ENCODE measurements at places on chromosomes 4 and X.

- DNase-seq, result no peak
Observed at GRCh38 chr4:82123934-82124333, 249.9 kb downstream of the HNRNPD start.

DNA sequence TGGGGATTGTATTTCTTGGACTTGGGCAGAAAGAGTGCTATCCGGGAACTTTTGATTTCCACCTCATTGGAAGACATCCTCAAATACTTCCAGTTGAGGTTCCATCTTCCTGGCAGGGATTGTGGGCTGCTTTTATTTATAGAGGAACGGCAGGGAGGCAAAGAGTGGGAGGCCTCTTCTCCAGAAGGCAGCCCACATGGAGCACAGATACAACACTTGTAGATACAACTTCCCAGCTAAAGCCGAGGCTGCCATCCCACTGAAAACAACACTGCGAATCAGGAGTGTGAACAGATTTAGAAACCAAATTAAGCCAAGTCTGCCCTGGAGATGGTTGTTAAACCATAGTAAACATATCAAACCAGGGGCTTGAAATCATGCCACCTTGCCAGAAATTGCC lies 212.8 kb upstream of the PPARGC1A start:
- DNase-seq, result no peak

- no peak for DNase-seq
Observed at GRCh38 chr4:137300776-137301175, 231.5 kb downstream of the PCDH18 start.

GRCh38 chrX:74246524-74246923 lies 57.5 kb upstream of the ZCCHC13 start:
- no peak for DNase-seq

DNA sequence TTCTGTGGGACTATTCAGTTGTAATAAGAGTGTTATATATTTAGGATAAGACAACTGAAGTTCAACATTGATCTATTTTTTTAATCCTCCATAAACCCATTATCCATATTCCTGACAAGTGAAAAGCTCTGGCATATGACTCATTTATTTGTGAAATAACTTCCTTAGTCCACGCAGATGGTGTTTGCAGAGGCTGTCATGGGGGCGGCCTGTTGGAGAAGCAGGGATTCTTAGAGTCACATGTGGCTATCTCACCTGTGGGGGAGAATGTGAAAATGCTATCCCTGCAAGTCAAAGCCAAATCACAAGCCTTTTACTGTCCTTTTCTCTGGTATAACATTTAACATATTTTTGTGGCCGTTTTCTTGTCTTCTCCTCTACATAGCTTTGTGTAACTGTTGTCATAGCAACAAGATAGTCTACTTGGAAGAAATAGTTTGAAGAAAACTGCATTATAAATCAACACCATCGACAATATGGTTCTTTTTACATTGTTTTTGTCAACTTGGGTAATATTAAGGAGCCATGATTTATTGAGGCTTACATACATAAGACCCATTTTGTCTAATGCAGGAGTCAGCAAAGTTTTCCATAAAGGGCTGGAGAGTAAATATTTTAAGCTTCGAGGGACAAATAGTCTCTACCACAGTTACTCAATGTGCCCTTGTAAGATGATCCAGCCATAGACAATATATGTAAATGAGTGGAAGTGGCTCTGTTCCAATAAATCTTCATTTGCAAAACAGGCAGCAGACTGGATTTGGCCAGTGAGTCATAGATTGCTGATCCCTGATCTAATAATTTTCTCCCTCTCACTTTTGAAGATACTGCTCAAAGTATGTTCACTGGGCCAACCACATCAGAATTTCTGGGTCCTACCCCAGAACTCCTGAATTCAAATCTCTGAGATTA lies 395.0 kb downstream of the DTHD1 start:
- DNase-seq, result no peak

- DNase-seq, result no peak
Observed at GRCh38 chr4:99817309-99817890, 773 bp downstream of the DAPP1 start.

DNA sequence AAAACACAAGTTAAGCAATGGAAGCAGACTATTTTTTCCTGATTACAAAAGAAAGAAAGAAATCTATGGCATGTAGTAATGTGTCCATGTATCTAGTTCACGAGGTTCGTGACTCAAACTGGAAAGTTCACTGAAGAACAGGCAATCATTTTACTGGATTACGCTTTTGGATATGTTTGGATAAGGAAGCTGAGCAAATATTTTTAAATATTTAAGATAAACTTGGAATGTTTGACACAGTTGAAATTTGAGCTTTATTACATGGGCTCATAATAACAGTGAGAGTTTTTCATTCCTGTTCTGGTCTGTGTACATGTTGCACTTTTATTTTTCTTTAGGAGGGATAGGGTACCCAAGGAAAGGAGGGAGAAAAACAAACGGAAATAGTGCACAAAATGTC lies 244.2 kb upstream of the GK2 start:
- no peak for DNase-seq

- no peak for DNase-seq
Observed at GRCh38 chr4:99077177-99077576, 11.4 kb downstream of the ADH5 start.

- DNase-seq, result no peak
Observed at GRCh38 chr4:95610061-95610569, 61.3 kb upstream of the UNC5C start.

DNA sequence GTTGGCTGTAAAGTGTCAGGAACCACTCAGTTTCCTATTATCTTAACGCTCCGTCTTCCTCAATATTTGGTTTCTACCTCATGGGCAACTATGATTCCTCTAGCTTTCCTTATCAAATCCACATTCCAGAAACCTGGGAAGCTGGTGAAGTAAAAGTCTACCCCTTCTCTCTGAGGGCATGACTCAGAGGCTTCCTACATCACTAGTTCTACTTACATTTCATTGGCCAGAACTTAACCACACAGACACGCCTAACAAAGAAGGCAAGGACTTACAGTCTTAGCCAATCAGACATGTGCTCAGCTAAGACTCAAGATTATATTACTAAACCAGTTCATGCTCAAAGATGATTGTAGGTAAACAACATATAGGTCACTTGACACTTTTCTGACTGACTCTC lies 30.4 kb downstream of the COX7B2 start:
- DNase-seq, result no peak

- DNase-seq, result peak; percentile 23
Observed at GRCh38 chr4:6538575-6538974, 36.4 kb upstream of the MAN2B2 start.

- no peak for DNase-seq
Observed at GRCh38 chr4:137707626-137708025, 175.3 kb upstream of the PCDH18 start.

- no peak for DNase-seq
Observed at GRCh38 chrX:125382889-125383288, 63.2 kb downstream of the TEX13C start.

DNA sequence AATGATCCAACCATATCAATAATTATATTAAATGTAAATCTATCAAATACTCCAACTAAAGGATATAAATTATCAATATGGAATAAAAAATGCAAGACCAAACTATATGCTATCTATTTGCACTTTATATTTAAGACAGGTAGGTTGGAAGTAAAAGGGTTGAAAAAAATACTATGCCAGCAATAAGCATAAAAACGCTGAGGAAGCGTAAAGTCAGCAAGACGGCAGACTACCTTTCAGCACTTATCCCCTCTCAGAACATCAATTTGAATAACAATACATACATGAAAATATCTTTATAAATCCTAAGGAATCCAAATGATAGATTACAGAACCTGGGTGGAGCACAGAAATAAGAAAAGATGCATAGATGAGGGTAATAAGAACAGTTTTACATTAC lies 14.0 kb upstream of the GABRA3 start:
- no peak for DNase-seq

Measured in NCI-H1105 (cell line).